ENCODE measurements at places on chromosomes 5 and 9.

DNA sequence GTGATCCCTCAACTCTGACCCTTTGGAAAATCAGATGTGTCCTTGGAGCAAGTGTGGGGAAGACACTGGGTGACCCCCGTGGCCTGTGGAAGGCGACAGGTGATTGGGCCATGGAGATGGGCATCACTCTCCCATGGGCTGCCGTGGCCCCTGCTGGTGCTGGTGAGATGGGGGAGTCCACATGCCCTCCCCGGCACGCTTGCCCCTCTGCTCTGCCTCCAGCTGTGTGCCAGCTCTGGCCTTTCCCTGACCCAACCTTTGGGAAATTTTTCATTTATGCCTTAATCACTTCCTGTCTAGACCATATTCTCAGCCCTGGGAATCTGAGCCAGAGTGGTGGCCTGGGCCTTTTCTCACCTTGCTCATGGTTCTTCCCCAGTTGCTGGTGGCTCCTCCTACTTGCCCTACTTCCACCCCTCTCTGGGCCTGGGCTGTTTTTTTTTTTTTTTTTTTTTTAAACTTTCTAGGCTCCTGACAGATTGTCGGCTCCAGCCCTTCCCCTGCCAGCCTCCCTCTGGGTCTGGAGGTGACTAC, 56.6 kb downstream of the RGS3 start:
- DNase-seq: no peak

DNA sequence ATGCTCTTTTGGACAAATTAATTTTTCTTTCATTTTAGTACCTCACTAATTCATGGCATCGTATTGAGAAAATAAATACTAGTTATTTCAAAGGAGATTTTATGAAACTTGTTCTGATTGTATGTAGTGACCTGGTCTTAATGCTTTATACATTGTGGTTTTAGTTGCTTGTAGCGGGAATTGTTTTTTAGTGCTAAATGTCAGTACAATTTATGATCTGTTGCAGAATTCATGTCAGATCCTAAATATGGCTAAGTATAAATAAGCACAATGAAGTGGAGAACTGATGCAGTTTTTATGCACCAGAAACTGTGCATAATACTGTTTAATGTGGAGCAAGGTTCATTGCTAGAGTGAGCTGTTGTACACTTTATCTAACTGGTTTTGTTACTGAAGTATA, 308.8 kb downstream of the PJA2 start:
- no peak for DNase-seq

DNA sequence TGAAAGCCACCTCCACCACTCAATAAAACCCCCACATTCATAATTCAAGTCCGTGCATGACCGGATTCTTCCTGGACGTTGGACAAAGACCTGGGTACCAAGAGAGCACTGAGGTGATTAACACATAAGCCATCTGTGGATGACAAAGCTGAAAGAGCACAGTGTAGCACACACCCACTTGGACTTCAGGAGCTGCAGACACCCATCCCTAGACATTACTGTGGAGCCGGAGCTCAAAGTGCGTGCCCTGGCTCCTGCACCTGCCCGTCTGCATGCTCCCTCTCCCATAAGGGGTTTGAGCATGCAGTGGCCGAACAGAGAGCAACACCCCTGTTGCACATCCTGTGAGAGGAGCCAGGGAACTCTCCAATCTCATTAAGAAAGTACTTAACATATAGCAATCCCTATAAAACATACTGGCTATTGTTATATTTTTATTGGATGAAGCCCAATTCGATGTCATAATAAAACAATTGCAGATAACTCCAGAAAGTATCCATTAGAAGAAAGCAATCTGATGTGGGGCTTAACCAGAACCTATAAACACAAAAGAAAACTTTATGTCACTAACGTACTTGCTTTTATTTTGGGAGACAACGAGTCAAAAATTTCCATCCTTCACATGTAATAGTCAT, 1174.2 kb upstream of the C9orf72 start:
- no peak for DNase-seq

DNA sequence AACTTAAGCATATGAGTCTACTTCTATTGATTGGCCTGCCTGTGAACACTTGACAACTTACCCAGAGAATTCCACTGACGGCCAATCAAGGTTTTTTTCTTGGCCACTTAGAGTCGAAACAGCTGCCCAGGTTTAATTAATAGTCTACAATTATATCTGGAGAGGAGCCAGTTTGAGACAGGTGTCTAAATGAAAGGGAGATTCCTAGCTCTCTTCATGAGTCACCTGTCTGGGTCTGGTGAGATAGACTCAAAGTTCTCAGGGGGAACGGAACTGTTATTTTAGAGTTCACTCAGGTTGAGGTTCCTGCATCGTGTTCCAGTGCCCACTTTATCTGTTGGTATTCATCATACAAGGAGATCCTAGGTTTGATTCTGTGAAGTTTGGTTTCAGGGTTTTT, 111.0 kb downstream of the CD180 start:
- no peak for DNase-seq

GRCh38 chr9:71552480-71552879, 215.8 kb downstream of the CEMIP2 start:
- no peak for DNase-seq

- no peak for DNase-seq
Measured at GRCh38 chr5:160837211-160837610, 14.8 kb downstream of the ATP10B start.

DNA sequence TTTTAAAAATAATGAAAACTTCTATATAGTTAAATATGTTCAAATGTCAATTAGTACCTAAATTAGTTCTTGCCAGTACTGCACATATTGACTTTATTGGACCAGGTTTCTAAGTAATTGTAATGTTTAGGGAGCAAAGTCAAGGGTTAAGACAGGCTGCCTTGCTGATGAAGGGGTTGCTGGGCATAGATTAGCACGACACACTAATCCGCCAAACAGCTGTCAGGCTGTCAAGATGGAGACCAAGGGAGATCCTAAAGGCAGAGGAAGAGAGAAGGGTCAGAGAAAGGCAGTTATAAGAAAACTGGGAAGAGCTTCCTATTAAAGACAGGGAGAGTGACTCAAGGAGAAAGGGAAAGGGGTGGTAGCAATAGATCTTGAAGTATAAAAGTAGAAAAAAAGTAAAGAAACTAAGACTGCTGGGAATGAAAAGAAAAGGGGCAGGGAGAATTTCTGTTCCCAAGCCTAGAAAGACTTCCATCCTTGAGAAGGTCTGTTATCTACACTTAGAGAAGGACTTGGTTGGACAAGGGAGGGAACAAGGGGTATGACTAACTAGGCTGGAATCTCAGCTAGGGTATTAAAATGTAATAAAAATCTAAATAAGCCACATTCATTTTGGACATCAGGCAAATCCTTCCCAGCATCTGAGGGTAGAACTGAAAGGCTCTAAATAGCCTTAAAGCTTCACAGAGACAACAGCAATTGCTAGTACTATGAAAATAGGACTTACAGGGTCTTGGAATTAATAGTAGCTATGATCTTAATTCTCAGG, 188.7 kb downstream of the FBXL17 start:
- DNase-seq: no peak
